ENCODE measurements at places on chromosomes 12 and 14.

GRCh38 chr12:124185971-124186686 lies 108.8 kb upstream of the RFLNA start:
- DNase-seq = no peak

DNA sequence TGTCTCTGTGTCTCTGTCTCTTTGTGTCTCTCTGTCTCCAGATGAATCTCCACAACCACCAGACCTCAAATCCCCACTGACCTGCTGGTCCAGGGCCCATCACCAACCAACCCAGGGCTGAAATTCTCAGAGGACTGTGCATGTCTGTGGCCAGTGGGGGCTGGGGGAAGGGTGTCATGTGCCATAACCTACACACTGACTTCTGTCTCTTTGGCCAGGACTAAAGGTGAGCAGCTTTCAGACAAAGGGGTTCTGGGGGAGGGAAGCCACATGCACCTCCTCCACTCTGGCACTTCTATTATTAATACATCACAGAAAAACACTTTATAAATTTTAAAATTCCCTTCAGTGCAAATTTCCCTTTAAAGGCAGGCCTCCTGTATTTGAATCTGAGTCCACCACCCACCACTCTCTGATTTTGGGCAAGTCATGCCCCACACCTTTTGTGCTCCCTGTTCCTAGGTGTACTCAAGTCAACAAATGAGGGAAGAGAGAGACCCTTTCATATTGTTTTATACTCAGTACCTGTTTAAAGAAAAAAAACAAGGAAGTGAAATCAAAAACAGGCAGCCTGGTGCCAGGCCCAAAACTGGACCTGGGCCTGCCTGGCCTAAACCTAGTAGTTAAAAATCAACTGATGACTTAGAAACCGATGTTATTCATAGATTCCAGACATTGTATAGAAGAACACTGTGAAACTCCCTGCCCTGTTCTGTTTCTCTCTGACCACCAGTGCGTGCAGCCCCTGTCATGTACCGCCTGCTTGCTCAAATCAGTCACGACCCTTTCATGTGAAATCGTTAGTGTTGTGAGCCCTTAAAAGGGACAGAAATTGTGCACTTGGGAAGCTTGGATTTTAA lies 80.2 kb downstream of the TUNAR start:
- no peak for DNase-seq

DNA sequence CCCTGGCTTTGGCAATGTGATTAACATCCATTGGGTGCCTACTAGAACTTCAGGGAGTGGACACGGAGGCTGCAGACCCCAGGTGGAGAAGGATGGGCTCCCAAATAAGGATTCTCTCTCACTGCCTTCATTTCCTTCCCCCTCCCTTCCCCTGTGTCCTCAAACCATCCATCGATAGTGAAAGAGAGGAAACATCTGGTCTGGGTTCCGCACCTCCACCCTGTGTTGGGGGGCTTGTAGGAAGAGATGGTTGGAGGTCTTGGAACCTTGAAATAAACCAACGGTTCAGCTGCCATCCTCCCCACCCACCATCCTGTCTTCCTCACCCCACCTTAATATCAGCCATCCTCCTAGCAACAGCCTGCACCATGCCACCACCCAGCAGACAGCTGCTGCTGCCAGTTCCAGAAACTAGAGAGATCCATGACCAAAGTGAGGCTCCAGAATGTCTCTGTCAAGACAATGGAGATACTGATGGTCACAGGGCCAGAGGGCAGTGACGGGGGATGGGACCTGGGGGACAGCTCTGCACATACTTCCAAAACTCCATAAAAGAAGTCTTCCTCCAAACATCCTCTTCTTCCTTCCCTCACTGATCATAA lies 153.1 kb upstream of the CCND2 start:
- no peak for DNase-seq

DNA sequence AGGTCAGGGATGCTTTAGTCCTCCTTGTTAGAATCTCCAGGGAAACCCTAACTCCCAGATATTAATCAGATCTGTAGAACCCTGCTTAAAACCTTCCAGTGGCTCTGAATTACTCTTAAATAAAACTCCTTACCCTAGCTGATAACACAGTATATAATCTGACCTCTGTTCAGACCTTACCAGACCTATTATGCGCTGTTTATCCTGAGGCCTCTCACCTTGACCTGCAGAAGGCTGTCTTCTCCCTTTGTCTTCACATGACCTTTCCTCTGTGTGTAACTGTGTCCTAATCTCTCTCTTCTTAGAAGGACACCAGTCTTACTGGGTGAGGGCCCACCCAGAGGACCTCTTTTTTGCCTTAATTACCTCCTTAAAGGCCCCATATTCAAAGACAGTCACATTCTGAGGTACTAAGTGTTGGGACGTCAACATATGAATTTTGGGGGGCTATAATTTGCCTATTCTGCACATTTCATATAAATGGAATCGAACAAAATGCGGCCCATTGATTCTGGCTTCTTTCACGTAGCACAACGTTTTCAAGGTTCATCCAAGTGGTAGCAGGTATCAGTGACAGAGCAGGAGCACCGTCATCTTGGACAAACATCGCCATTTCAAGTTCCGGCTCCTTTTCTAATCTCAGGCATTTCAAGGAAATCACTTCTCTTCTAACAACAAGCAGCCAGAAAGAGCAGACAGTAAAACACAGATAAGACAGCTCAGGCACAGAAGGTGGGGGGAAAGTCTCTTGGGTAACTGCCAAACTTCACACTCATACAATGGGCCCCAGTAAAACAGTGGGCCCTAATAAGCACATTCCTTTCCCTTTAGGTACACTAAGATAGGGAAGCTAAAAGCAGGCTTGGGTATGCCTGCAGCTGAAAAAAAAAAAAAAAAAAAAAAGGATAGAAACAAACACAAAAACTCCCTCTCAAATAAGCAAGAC lies 200.2 kb upstream of the NUDT4 start:
- DNase-seq = no peak

- no peak for DNase-seq
These were observed 422.6 kb downstream of the DPF3 start for GRCh38 chr14:72471346-72471745.

- no peak for DNase-seq
These were observed 73.4 kb upstream of the EIF5 start for GRCh38 chr14:103260629-103261124.

DNA sequence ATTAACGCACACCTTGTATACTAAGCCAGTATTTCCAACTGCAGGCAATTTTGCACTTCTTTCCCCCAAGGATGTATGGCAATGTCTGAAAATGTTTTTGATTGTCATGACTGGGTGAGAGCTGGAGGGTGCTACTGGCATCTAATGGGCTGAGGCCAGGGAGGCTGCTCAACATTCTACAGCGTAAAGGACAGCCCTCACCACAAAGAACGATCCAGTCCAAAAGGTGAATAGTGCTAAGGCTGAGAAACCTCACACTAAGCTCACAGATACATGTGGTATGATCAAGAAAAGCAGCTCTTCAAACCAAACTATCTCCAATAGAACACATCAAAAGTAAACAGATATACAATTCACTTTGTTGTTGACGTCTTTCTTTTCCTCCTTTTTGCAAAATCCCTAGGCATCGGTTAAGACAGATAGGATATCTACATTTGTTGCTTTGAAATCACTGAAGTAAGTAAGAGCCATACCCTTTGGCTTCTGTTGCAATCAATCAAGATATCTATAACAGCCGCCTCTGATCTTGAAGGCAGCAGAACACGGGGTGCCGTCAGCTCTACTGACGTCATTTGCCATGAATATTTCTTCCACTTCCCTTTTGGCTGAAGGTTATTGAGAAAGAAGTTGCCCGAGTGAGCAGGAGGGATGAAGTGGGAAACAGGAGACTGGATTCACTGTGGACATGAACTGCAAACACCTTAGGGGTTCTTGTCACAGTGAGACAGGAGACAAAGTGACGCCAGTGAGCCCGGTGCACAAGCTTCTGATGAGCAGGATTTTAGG lies 218.3 kb downstream of the FOXN3 start:
- no peak for DNase-seq

GRCh38 chr12:105355752-105356151 lies 25.3 kb downstream of the C12orf75 start:
- no peak for DNase-seq

DNA sequence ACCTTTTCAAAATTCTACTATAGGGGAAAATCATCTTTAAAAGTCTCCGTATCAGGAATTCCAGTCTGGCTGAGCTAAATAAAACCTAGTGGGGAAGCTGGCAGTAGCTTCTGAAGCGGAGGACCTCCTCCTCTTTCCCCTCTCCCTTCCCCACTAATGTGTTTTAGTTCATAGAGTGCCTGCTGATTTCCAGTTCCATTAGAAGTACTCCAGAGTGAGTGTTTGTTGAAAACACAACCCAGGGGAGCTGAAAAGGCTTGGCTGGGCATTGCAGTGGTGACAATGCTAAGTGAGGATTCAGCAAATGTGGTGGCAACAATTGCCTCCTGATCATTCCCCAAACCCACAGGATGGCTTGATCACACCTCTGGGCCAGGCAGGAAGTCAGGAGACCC lies 144.2 kb upstream of the FRMD6 start:
- DNase-seq = no peak

DNA sequence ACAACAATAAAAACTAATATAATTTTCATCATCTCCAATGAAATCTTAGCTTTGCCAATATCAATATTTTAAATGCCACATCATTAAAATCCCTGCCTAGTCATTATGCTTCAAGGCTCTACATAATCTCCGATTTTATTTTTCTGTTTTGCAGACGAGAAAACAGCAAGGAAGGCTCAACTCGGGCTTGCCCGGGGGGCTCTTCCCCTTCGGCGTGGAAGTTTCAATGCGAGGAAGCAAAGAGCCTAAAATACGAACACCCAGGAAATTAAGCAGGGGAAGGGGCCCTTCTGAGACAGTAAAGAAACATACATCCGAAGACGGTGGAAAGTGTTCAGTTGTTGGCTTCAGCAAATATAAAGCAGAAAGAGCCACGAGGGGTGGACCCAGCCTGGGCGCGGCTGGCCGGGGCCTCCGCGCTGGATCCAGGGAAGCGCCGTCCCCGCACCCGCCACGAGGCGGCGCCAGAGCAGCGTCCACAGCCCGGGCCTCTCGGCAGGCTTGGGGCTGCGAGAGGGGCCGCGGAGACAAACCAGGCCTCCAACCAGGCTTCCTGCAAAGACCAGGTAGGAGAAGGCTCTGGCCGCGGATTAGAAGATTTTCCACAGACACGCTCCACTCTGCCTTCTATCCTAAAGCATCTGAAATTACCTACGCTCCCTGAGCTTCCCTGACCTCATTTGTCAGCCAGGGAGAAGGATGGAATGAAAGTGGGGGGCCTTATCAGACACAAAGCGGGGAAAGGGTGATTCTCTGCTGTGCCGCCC lies 77.2 kb downstream of the SERPINA3 start:
- DNase-seq = peak; percentile 6

- DNase-seq = no peak
These were observed 129.1 kb upstream of the TBX3 start for GRCh38 chr12:114812858-114813761.

GRCh38 chr12:61857968-61858367 lies 402.2 kb upstream of the USP15 start:
- DNase-seq = no peak

DNA sequence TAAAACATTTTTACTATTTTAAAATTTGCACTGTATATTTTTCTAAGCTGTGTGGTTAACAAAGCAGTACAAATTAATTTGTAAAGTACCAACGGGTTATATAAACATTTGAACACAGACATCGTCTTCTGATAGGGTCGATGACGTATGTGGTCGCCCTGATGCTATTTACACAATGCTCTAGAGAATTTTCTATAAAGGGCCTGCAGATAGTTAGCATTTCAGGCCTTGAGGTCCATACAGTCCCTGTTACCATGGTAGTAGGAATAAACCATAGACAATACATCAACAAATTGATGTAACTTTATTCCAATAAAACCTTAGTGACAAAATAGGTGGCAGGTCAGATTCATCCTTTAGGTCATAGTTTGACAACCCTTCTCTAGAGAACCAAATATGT lies 25.7 kb upstream of the PDZRN4 start:
- DNase-seq = no peak

GRCh38 chr12:21989819-21990412 lies 48.7 kb upstream of the ABCC9 start:
- no peak for DNase-seq

DNA sequence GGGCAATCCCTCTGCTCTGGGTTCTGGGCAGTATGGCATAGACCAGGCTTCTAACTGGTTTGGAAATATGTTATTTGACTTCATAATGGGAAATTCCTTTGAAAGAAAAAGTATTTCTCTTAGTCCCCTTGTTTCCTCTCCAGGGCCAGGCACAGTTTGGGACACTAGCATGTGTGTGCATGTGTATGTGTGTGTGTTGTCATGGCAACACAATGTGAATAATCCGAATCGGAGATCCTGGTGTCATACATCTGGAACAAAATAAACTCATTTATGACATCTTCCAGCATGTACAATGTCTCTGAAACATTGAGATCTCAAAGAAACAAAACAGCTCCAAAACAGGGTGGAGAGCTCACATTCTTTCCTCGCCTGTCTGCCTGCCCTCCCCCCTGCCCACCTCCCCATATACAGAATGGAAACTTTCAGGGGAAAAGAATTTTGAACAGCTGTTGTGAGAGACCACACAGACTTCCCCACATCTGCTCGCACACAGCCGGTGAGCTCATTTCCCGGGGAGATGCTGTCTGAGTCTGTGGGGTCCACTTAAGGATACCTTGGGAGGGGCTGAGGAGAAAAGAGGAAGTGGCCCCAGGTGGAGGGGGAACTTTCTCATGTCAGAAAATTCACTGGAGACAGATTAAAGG lies 55.5 kb upstream of the PARP11 start:
- no peak for DNase-seq

DNA sequence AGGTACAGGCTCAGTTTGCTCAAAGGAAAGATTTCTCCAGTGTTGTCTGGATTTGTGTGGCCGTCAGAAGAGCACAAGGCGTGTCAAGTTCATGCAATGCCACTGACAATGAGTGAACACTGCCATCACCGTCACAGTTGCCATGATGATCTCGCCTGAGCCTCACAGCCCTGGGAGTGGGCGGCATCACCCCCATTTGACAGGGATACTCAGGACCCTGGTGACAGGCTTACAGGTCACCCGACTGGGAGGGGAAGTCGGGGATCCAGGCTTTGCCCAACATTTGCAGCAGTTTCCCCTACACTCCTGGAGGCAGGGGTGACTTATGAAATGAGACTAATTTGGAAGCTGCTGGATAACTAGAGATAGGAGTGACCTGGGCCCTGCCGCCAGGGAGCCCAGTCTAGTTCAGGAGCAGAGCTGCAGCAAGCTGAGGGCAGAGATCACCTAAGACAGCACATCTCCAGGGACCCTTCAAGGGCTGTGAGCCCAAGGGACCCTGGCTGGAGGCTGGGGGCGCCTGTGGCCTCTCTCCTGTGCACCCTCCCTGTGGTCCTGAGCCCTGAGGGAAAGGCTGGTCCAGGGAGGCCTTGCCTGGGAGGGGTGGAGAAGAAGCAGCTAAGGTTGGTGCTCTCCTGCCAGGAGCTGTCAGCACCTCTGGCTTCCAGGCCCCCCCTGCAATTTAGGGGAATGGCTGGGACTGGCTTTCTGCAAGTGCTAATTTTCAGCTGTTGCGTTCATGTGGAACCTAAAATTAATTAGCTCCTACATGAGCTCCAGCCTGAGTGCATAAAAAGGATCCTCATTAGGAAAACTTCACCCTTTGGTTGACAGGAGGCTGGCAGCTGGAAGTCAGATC lies 32.4 kb upstream of the BEGAIN start:
- no peak for DNase-seq

GRCh38 chr14:73258845-73259611 lies 21.7 kb downstream of the PAPLN start:
- DNase-seq = no peak

- DNase-seq = no peak
These were observed 620 bp upstream of the NID2 start for GRCh38 chr14:52069307-52070050.
